Fibroblast of skin of right biceps (primary cell): ENCODE measurements at places on chromosomes 1 and 21.

DNA sequence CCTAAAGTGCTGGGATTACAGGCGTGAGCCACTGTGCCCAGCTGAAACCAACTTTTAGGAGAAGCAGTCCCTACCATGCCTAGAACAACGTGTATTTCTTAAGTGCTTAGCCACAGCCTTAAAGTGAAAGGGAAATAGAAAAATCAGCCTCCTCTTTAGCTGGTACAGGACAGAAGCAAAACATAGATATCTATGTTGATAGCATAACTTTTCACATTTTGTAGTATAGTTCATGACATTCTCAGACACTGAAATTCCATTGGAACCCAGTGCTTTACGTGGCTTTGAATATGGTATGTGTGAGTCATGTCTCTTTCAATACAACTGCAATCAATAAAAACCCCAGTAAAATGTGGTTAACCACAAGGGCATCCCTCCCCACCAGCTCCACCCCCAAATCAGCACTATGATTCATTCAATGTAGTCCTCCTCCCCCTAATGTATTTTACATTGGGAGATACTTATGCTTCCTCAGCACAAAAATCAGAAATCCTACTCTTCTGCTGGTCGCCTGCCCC lies 32.1 kb downstream of the TGFB2 start:
- peak; percentile 99 for DNase-seq

DNA sequence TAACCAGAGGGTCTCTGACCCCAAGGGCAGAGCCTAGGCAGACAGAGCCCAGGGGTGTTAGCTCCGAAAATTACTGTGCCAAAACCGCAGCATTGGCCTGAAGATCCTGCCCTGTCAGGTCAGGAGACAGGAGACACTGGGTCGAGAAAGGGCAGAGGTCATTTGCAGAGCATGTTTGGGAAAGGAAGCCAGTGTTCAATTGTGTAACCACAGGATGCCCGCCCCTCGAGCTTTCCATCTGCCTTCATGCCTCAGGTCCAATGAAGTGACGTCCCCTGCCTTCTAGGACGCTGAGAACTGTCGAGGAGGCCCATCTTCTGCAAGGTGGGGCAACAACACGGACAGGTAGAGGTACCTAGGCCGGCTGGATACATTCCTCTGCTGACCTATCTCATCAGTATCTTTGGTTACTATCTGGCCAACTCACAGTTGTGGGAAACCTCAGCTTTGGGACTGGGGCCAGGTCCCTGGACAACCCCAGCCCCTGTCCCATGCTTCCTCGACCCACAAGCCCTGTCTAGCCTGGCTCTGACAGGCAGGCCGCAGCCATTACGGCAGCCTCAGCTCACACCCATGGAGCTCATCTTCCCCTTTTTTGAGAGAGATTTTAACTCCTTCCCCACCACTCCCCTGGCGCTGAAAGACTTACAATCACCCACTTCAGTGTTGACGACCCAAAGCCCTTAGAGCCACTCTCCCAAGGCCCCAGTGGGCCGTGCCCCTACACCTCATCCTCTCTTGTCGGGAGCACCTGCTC lies 1.3 kb downstream of the ARL8A start:
- no peak for DNase-seq

DNA sequence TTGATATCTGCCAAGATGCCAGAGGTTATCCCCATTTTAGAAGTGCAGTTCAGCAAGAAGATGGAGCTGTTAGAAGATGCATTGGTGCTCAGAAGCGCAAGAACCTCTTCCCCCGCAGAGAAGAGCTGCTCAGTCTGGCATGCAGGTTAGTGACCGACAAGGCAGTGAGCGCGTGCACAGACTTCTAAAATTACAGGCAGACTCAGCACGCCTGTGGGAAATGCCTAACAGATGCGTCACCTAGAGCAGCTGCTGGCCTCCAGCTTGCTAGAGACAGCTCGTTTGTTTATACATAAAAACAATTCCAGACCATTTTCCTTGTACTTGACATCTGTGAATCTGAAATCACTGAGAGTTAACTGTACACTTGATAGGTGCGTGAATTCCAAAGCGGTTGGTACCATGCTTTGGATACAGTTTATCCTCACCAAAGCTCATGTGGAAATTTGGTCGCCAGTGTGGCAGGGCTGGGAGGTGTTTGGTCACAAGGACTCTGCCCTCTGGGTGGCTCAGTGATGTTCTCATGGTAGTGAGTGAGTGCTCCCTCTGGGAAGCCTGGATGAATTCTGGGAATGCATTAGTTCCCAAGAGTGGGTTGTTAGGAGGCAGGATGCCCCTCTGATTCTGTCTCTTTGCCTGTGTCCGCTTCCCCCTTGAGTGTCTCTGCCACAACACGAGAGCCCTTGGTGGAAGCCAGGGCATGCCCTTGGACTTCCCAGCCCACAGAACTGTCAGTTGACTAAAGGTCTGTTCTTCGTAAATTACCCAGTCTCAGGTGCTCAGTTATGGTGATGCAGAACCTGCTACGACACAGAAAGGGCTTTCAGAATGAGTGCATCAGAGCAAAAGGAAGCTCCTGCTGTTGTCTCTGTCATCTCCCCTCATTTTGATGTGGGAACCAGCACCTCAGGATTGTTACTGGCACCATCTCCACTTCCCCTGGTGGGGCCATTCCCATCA lies 24.4 kb downstream of the SNAP47 start:
- peak; percentile 97 for DNase-seq

DNA sequence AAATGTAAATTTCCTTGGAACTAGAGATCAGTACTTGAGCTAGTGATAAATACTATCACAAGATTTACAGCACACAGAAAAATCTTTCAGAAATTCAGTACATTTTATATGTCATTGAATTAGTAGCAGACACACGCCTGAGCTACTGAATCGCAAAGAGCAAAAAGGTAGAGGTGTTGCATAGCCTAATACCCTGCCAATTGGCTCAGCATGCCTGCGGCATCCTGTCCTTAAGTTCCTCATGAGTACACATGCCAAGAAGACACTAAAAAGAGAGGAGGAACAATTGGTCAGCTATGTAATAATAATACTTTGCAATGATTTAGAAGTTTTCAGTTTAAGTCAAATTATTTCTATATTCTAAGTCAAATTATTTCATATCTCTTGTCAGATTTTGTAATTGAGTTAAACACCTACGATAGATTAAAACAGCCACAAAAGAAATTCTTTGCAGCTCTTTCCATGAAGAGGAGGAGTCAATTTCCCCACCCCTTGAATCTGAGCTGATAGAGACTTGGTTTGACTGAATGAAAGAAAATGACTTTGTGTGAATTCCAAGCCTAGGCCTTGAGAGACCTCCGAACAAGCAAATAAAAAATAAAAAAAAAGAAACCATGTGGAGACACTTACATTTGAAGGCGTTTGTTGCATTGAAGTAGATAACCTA lies 36.2 kb upstream of the PKN2 start:
- no peak for DNase-seq

GRCh38 chr1:28582248-28582615 lies 9.8 kb upstream of the RAB42 start:
- DNase-seq = peak; percentile 55

- DNase-seq = peak; percentile 66
Measured at GRCh38 chr1:116769561-116769977, 15.3 kb downstream of the CD2 start.

DNA sequence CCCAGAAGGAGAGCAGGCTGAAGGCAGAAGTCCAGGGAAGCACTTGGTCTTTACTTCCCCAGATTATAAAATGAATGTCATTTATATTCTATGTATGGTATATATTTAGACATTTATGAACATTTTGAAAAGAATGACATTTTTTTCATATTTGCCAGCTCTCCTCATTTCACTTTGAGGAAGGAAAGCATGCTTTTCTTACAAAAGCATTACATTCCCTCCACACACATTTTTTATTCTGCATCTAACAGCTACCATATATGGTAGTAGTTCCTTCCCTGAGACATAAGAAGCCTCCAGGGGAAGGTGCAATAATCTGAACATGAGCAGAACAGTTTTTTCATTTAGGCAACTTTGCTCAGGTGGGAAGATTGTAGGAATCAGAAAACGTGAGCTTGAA lies 94.0 kb downstream of the LRRC7 start:
- DNase-seq = peak; percentile 45

DNA sequence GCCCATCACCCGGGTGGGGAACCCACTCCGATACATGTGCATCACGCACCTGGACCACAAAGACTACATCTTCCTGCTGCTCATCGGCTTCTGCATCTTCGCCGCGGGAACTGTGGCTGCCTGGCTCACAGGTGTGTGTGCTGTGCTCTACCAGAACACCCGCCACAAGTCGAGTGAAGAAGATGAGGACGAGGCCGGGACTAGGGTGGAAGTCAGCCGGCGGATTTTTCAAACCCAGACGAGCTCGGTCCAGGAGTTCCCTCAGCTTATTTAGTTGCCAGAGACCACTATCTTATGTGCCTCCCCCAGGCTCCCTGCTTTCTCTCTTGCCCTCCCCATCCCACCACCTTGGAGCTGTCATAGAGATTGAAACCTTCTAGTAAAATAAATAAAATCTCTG lies 19.8 kb downstream of the LRRC52 start:
- no peak for DNase-seq

- DNase-seq = no peak
Measured at GRCh38 chr1:36665478-36666080, 182.9 kb upstream of the CSF3R start.

DNA sequence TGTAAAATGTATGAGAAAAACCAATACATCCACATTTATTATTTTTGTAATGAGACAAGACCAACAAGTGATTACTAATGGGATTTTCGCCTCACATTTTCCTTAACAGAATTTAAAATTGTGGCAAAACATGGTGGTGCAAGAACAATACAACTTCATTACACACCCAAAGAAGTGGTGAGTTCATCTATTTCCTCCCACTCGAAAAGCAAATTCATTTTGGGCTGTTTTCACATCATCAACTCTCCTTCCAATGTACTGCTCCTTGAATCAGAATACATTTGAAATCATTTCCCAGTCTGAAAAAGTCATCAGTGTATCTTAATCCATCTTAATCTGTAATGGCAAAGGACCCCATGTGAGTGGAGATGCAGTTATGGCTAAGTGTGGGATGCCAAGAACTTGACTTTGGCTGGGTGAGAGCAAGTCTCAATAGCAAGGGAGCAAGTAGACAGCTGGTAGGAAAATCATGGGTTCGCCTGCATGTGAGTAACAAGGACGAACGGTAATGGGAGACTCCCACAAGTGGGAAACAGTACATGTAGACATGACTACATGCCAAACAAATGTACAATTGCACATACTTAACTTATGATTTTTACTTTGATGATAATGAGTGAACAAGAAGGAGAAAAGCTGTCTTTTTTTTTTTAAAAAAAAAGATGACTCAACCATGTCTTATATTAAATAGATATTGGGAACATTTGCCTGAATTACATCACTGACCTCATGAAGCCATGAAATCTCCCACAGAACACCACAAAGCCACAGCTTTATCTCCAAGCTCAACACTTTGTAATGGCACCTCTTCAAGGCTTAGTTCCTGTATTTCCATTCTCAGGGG lies 46.0 kb downstream of the RUNX1 start:
- DNase-seq = peak; percentile 91

- DNase-seq = no peak
Measured at GRCh38 chr1:226711976-226712741, 26.9 kb downstream of the ITPKB start.

DNA sequence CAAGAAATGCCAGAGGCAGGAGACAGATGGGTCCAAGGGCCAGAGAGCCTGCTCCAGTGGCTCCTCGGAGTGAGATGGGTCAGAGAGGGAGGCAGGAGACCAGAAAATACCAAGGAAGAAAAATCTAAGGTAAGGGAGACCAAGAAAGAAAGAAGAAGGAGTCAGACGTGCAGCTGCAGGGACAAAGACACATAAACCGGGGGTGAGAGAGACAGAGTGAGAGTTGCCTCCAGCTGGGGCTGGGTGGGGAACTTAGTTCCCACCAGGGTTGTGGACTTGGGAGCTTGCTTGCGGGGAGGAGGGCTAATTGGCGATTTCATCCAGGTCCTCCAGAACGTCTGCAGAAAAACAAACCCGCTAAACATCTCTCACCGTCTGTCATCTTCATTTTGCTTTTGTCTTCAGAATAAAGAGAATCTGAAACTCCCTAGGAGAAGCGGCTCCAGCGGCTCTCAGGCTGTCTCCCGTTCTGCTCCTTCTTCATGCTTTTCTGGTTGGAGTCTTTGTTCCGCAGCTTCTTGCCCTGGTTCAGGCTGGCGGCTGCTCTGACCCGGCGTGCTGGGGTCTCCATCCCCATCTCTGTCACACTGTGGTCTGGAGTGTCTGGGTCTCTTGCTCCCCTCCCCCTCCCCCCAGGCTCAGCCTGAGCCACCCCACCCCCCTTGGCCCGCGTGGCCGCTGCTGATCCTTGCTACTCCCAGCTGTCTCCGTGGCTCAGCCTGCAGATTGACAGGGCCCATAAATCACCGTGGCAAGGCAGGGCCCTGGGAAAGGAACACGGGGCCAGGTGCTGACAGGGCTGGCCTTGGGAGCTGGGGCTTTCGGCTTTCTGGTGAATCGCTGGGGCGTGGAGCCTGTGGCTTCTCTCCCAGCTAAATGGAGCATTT lies 66.6 kb downstream of the UBIAD1 start:
- no peak for DNase-seq

DNA sequence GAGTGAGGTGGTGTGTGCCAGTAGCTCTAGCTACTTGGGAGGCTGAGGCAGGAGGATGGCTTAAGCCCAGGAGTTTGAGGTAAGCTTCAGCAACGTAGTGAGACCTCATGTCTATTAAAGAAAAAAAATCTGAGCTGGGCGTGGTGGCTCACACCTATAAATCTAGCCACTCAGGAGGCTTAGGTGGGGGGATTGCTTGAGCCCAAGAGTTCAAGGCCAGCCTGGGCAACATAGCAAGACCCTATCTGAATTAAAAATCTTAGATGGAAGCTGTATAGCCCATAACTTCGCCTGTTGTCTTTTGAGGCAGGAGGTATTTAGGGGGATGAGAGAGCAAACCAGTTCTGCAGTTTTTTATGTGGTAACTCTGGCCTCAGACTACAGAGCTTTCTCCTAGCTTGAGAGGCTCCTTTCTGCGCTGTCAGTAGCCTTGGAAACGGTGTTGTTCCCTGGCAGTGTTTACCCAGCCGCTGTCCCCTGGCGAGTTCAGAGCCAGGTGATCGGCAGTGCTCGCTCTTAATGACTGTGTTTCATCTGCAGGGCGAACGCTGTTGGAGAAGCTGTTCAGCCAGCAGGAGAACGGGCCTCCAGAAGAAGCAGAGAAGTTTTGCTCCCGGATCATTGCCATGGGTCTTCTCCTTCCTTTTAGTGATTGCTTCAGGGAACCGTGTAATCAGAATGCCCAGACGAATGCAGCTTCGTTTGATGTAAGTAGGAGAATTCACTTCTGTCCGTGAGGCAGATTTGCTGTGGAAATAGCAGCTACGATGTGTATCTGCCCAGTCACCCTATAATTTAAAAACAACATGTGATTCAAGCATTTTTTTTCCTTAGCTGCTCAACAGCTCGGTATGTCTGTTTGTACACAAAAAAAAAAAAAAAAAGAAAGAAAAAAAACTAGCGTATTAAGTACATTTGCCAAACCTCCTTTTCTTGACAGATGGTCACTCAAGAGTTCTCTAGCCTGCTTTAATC lies 31.2 kb downstream of the FMN2 start:
- no peak for DNase-seq
